ENCODE measurements at places on chromosomes 4 and X.

GRCh38 chr4:81523672-81524327 lies 52.1 kb upstream of the RASGEF1B start:
- no peaks in the 10 kb centered on the region for H3K36me3 ChIP-seq
- no peaks in the 10 kb centered on the region for H3K27me3 ChIP-seq
- H3K4me1 ChIP-seq = peaks cover 9% of the 10 kb centered on the region
- no peak overlapping the region for H3K4me3 ChIP-seq

GRCh38 chr4:108601106-108601505 lies 19.3 kb upstream of the RPL34 start:
- H3K4me1 ChIP-seq = no peaks in the 10 kb centered on the region
- no peaks in the 10 kb centered on the region for H3K27me3 ChIP-seq
- no peak overlapping the region for H3K27ac ChIP-seq
- no peak overlapping the region for H3K4me3 ChIP-seq

- H3K4me1 ChIP-seq = no peaks in the 10 kb centered on the region
- H3K27me3 ChIP-seq = no peaks in the 10 kb centered on the region
- no peaks in the 10 kb centered on the region for H3K36me3 ChIP-seq
- no peak overlapping the region for H3K4me3 ChIP-seq
Observed at GRCh38 chr4:93897559-93897958, 69.0 kb downstream of the ATOH1 start.

DNA sequence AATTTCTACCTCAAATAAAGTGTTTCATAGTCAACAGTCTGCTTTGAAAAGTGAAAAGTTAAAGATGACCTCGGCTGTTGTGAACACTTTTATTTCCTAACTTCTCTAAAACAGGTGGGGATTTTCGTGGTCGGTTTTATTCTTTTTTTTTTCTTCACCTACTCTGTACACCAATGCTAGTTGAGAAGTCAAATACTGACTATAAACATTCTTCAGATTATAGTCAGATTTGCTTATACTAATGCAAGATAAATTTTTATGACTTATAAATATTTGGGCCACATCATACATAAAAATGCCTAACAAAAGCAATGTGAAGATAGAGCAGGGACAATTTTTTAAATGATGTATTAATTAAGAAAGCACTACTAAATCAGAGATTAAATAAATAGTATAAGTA lies 98.1 kb upstream of the GPR34 start:
- H3K27ac ChIP-seq = no peak overlapping the region
- no peaks in the 10 kb centered on the region for H3K27me3 ChIP-seq
- no peak overlapping the region for H3K4me3 ChIP-seq
- no peak for DNase-seq

- DNase-seq = no peak
- no peak overlapping the region for H3K27ac ChIP-seq
Observed at GRCh38 chr4:114677346-114677979, 78.9 kb downstream of the UGT8 start.

DNA sequence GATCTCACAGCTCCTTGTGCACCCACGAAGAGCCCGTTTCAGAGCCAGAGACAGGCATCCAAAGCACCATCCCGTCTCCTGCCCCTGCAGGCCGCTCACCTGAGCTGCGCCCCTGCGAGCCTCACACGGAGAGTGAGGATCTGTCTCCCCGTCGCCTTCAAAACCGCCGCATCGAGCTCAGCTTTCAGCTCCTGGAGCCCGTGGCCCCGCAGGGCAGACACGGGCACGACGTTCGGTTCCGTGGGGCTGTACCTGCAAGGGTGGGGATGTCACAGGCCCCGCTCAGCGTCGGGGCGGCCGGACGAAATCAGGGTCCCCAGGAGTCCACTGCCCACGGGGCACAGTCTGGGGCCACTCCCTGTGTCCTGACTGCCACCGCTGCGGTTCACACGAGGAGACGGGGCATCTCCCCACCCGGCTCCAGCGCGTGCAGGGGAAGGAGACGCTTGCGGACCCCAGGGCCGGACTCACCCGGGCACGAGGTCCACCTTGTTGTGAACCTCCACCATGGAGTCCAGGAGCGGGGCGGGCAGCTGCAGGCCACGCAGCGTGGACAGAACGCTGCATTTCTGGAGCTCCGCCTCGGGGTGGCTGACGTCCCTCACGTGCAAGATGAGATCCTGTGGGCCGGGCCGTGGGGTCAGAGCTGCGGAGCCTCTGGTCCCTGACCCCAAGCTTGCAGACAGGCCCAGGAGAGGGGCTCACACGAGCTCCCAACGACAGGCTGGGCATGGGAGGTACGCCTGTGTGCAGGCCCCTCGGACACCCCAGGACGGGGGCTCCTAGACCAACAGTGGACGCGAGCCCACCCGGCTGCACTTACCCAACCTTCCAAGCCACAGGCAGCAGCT lies 11.1 kb downstream of the GTPBP6 start:
- H3K27me3 ChIP-seq = no peaks in the 10 kb centered on the region
- no peaks in the 10 kb centered on the region for H3K4me1 ChIP-seq
- no peak overlapping the region for H3K4me3 ChIP-seq
- H3K36me3 ChIP-seq = no peaks in the 10 kb centered on the region
- DNase-seq = no peak

DNA sequence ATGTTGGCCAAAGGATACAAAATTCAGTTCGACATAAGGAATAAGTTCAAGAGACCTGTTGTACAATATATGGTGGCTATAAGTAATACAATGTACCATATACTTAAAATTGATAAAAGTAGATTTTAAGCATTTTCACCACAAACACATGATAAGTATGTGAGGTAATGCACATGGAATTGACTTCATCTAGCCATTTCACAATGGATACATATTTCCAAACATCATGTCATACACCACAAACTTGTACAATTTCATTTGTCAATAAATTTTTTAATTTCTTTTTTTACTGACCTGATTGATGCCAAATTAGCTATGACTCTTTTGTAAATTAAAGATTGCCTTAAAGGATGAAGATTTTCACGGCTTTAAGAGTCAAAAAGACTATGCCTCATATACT lies 103.1 kb upstream of the VCX2 start:
- no peak for DNase-seq
- no peaks in the 10 kb centered on the region for H3K27me3 ChIP-seq
- no peak overlapping the region for H3K27ac ChIP-seq
- H3K4me3 ChIP-seq = no peak overlapping the region

Data from MM.1S (cell line).